ENCODE measurements at places on chromosomes 12 and 14. TPM values are rescaled to one million over a fixed set of nuclear protein-coding genes. Genes with fewer than 3 reads are reported as not detected.

TTC6 gene
- total RNA-seq: 0.17 TPM

GLIPR1L1 gene
- total RNA-seq: not detected

YLPM1 gene
- 31.9 TPM for total RNA-seq

TWF1 gene
- 167 TPM for total RNA-seq

Measured in fibroblast of lung (primary cell).